ENCODE measurements at places on chromosomes 13 and 19.

DNA sequence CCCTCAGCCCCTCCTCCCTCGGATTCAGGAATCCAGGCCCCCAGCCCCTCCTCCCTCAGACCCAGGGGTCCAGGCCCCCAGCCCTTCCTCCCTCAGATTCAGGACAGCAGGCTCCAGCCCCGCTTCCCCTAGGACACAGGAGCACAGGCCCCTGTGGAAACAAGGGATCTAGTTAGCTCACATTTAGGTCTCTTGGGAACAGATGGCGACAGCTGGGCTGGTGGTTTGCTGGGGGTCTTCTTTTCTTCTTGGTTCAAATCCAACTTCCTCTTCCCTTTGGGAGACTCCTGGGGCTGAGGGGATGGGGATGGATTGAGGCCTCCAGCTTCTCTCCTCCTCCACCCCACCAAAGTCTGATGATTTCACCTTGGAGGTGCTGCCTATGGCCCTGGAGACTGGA is 19.6 kb downstream of the ZNF575 start:
- no peak for DNase-seq

GRCh38 chr13:47794963-47795362 is 206.1 kb downstream of the SUCLA2 start:
- no peak for DNase-seq

DNA sequence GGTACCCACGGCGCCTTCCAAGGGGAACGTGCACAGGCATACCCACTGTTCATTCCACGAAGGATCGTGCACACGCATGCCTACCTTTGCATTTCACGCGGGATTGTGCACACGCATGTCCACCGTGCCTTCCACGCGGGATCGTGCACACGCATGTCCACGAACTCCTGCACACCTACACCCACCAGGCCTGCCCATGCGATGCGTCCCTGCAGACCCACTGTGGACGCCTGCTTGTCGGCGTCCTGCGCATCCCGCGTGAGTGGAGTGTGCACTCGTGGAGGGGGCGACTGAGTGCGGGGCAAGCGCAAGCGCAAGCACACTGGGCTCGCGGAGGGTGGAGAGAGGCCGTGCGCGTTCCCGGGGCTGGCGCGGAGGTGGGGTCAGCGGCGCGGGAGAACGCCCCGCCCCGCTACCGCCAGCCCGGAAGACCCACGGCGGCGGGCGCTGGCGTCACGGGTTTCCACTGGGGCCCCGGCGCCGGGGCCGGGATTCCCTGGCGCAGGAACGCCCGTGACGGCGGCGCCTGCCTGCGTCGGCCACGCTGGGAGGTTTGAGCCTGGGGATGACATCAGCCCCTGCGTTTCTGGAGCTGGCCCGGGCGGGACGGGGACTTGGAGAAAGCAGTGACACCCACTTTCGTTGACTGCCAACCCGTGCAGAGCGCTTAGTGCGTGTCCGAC is 18.7 kb downstream of the GADD45B start:
- peak; percentile 79 for DNase-seq

DNA sequence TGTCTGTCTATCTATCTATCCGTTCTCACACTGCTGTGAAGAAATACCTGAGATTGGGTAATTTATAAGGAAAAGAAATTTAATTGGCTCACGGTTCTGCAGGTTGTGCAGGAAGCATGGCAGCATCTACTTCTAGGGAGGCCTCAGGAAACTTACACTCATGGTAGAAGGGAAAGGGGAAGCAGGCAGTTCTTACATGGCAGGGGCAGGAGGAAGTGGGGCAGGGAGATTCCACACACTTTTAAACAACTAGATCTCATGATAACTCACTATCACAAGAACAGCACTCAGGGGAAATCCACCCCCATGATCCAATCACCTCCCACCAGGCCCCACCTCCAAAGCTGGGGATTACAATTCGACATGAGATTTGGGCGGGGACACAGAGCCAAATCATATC is 105.3 kb downstream of the SLC10A2 start:
- DNase-seq: no peak

DNA sequence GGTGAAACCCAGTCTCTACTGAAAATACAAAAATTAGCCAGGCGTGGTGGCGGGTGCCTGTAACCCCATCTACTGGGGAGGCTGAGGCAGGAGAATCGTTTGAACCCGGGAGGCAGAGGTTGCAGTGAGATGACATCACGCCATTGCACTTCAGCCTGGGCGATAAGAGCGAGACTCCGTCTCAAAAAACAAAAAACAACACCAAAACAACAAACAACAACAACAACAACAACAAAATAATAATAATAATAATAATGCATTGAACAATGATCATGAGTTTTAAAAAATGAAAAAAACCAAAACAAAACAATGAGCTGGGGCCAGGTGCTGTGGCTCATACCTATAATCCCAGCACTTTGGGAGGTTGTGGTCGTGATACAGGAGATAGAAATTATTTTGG is 23.1 kb upstream of the HOMER3 start:
- no peak for DNase-seq

DNA sequence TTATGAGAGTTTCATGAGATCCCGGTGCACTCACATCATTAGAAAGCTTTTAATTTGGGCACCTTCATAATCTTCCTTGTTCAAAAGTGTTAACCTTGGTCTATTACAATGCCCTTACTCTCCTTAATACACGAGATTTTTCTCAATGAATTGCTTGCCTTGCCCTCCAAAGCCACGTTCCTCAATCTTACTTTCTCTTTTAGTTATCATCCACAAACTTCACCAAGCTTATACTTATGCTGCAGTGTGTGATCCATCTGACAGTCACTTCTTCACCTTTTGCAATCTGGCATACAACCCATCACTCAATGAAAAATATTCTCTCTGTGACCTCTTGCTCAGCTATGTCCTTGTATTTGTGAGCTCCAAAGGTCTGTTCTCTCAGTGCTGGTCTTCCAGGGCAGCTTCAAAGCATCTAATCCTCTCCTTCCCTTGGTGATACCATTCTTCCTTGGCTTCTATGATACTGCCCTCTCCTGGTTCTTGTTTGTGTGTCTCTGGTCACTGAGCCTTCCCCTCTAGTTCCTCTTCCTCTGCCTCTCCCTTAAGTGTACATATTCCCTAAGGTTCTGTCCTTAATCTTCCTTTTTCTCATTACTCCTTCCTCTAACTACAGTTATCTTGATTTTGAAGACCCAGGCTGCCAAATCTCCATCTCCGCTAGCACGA is 202.2 kb upstream of the STARD13 start:
- no peak for DNase-seq

DNA sequence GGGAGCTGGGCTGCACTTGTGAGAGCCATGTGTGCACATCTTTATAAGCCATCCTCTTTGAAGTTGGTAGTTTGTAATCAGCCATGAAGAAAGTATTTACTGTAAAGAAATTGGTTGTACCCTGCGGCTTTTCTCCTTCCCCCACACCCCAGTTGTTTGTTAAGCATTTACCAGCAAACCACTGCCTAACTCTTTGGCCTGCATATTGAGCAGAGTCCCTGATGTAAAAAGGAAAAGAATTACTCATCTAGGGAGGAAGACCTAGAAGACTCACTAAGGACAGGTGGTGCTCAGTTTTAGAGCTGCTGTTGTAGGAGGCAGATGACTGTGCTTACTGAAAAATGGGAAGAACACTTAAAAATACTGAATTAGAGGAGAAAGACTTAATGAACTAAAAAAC is 245.3 kb downstream of the PCCA start:
- no peak for DNase-seq

DNA sequence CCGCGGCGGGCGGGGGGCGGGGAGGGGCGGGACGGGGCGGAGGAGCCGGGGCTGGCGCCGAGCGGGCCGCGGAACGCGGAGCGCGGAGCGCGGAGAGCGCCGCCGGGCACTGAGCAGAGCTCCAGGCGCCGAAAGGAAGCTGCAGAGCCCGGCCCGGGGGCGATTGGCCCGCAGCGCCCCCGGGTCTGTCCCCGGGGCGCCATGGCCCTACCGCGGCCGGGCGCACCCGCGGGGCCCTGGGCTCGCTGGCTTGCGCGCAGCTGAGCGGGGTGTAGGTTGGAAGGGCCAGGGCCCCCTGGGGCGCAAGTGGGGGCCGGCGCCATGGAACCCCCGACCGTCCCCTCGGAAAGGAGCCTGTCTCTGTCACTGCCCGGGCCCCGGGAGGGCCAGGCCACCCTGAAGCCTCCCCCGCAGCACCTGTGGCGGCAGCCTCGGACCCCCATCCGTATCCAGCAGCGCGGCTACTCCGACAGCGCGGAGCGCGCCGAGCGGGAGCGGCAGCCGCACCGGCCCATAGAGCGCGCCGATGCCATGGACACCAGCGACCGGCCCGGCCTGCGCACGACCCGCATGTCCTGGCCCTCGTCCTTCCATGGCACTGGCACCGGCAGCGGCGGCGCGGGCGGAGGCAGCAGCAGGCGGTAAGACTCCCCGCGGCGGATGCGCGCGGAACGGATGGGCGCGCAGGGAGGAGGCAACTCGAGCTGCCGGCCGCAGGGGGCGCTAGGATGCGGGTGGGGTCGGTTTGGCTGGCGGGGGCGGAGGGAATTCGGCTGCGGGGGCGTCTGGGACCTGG is at the start of gene PDE4A:
PDE4A (plus strand) TSS at position 95 of the 796 bp plus-strand sequence; CDS start at position 322, 227 bp downstream.
- no peak for DNase-seq
